ENCODE measurements at places on chromosomes 4 and X. TPM values are rescaled to one million over a fixed set of nuclear protein-coding genes. Genes with fewer than 3 reads are reported as not detected.
A peak's percentile ranks its signal among the peaks of the same experiment; 100 is the strongest.

SHOX gene
- total RNA-seq: not detected

DNA sequence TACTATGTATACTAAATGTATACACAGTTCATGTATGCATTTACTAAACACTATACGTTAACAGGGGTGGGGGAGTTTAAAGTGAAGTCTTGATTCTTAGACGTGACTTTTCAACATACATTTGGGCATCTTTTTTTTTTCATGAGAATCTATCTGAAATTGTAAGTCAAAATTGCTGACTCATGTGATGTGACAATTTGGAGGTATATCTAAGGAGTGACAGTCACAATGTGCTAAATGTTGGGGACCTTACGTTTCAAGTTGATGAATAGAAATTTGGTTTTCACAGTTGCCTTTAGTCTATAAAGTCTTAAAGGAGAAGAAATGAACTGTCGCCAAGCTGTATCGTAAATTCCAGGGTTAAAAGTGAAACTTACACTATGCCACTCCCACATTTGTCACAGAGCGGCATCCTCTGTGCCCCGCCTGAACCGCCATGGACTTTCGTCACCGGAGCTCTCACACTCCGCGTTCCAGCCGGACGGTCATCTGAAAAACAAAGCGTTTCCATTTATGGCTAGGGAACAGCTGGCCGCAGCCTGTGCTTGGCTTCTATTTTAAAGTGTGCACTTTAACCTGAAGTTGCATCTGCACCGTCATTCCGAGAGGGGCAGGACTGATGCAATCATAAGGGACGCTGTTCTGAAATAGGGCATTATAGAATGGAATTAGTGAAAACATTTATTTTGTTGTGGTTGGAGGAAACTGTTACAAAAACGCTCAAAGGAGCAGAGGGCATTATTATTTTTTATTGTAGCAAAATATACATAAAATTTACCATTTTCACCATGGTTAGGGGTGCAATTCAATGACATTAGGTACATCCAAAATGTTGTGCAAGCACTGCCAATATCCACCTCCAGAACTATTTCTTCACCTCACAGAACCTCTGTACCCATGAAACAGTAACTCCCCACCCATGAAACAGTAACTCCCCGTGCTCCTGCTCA lies 30.9 kb downstream of the PDLIM3 start:
- peaks cover 3% of the 10 kb centered on the region for H3K4me1 ChIP-seq
- peak overlapping the region; percentile 41 for H3K4me3 ChIP-seq
- H3K27ac ChIP-seq: peak overlapping the region; percentile 58
- no peaks in the 10 kb centered on the region for H3K36me3 ChIP-seq
- H3K27me3 ChIP-seq: no peaks in the 10 kb centered on the region

- H3K27ac ChIP-seq: no peak overlapping the region
- no peaks in the 10 kb centered on the region for H3K36me3 ChIP-seq
- H3K27me3 ChIP-seq: no peaks in the 10 kb centered on the region
- no peak overlapping the region for H3K4me3 ChIP-seq
- DNase-seq: no peak
Measured at GRCh38 chr4:113987382-113987941, 8.0 kb upstream of the ARSJ start.

SPINK2 gene
- total RNA-seq: not detected

GAB3 gene
- 1.9 TPM for total RNA-seq

- no peak overlapping the region for H3K4me3 ChIP-seq
- no peak for DNase-seq
- peaks cover 2% of the 10 kb centered on the region for H3K4me1 ChIP-seq
- peaks cover 7% of the 10 kb centered on the region for H3K27me3 ChIP-seq
Measured at GRCh38 chr4:153063490-153063889, 127.4 kb downstream of the FHDC1 start.

ZNF157 gene
- total RNA-seq: under 0.01 TPM

DNA sequence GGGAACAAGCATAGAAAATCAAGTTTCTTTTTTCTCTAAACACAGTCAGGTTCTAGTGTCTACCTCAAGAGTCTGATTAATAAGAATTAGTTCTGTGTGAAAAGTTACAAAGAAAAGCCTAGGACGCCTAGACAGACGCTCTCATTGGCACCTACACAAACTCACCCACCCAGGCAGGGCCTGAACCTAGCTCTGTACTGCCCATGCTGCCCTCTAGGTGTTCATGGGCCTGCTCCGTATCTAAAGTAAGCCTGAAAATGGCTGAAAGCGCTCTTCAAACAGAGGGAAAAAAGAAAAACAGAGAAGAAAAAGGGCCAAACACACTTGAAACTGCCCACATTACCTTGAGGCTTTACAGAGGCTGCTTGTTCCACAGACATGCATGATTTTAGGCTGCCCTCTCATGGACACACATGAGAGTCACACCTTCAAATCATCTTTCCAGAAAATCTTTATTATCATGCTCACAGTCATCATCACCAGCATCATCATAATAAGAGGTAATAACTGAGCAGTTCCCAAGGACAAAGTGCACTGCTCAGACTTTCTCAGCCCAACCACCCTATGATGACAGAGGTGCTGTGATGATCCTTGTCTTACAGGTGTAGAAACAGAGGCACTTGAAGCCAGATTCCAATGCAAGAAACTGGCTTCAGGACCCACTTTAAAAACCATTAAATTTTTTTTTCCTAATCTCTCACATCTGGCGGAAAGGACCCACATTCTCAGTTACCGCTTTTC lies 49.6 kb downstream of the MAP7D2 start:
- no peaks in the 10 kb centered on the region for H3K36me3 ChIP-seq
- H3K4me1 ChIP-seq: peaks cover 2% of the 10 kb centered on the region
- peaks cover 6% of the 10 kb centered on the region for H3K27me3 ChIP-seq
- H3K27ac ChIP-seq: no peak overlapping the region

DNA sequence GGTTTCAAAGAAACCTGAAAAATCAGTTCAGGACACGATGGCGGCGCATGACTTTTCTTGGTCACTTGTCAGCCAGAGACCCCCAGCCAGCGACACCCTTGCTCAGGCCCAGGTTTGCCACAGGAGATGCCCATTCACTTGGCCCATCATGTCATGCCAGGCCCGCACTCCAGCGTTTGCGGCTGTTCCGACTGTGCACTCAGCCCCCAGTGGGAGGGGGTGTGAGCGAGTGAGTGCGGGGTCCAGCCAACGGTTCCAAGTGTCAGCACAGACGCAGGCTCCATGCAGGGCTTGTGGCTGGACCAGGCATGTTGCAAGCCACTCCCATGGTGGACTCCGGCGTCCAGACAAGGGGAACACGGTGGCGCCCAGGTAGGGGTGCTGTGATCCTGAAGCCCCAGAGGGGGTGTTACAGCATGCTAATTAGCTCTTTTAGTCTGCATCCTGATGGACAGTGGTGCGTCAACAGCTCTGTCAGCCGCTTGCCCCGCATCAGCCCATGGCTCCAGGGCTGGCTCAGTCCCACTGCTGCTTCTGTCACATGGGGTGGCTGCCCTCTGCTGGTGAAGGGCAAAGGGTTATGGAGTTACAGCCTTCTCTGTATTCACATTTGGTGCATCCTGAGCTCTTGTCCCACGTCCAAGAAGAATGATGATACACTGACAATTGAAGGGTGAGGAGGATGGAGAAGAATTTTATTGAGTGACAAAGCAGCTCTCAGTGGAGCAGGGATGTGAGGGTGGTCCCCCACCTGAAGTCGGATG lies 3.7 kb upstream of the MAEA start:
- no peaks in the 10 kb centered on the region for H3K27me3 ChIP-seq
- H3K36me3 ChIP-seq: no peaks in the 10 kb centered on the region
- no peak overlapping the region for H3K4me3 ChIP-seq
- H3K27ac ChIP-seq: no peak overlapping the region
- DNase-seq: peak; percentile 9

HEPH gene
- total RNA-seq: 23.5 TPM

DNA sequence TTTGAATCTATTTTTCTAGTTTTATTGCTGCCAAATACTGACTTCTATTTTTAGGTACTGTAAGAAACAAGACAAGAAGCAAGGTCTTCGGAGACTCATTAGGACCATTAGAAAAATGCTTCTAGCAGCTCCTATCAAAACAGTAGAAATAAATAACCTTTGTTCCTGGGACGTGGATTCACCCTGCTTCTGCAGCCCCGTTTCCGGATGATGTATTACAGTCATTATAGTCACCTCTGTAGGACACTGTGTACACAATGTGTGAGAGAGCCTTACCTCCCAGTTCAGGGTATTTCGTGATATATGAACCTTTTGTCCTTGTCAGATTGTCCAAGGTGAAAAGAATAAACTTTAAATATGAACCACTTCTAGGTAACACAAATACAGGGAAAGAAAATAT lies 484.0 kb upstream of the TECRL start:
- DNase-seq: no peak
- no peaks in the 10 kb centered on the region for H3K4me1 ChIP-seq
- no peak overlapping the region for H3K4me3 ChIP-seq
- H3K36me3 ChIP-seq: no peaks in the 10 kb centered on the region

GRCh38 chrX:9494771-9495170 lies 29.9 kb downstream of the TBL1X start:
- H3K27ac ChIP-seq: no peak overlapping the region
- peaks cover 9% of the 10 kb centered on the region for H3K4me1 ChIP-seq
- H3K27me3 ChIP-seq: no peaks in the 10 kb centered on the region
- DNase-seq: peak; percentile 41
- H3K36me3 ChIP-seq: no peaks in the 10 kb centered on the region

NRK gene
- total RNA-seq: 3.6 TPM

MAGEB2 gene
- total RNA-seq: not detected

TDO2 gene
- 0.28 TPM for total RNA-seq
